ENCODE measurements at places on chromosomes 2 and 18. TPM values are rescaled to one million over a fixed set of nuclear protein-coding genes. Genes with fewer than 3 reads are reported as not detected.

PSD4 gene
- total RNA-seq, result 28.7 TPM

DNA sequence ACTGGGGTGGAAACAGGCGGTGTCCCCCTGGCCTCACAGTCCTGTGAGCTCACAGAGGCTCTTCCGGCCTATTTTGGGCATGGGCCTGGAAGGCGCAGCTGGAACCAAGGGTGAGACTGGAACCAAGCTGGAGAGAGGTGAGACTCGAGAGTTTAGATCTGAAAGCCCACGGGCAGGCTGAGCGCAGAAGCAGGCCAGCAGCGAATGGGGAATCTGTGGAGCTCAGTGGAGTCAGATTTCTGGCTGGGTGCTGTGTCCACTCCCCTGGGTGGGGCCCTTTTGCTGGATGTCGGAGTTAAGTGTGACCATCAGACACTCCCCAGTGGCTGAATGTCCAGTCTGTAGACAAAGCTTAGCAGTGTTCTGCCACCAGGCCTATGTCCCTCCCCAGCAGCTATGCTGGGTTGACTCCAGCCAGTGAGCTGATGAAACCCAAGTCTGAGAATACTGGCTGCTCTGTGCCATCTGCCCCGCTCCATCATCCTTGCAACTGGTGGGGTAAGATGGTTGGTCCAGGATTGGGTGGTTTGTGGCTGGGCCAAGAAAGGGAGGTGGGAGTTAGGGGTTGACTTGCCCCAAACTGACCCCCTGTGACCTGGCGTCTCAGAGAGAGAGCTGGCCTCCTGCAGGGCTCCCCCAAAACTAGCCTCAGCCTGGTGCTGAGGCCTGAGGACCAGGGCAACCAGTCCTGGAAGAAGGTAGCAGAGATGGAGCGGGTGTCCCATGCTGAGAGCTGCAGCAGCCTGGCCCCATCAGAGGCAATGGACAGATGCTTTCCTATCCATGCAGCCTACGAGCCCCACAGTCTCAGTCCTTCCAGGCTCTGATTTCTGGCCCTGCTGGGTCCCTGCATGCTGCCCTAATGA lies 34.4 kb downstream of the CYP26B1 start:
- DNase-seq, result no peak

DNA sequence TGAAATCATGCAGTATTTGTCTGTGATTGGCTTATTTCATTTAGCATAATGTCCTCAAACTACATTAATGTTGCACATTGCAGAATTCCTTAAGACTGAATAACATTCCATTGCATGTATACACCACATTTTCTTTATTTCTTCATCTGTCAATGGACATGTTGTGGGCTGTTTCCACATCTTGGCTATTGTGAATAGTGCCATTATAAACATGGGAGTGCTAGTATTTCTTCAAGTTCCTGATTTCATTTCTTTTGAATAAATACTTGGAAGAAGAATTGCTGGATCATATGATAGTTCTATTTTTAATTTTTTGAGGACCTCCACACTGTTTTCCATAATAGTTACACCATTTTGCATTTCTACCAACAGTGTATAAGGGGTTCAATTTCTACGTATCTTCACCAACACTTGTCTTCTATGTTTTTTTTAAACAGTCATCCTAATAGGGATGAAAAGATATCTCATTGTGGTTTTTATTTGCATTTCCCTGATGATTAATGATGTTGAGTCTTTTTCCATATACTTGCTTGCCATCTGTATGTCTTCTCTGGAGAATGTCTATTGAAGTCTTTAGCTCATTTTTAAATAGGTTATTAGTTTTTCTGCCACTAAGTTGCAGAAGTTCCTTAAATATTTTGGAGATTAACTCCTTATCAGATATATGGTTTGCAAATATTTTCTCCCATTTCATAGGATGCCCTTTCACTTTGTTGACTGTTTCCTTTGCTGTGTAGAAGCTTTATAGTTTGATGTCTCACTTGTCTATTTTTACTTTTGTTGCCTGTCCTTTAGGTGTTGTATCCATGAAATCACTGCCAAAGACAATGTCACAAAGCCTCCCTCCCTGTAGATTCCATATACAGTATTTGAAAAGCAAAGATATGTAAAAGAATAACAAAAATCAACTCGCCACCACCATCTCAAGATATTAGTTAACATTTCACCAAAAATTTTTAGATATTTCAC lies 14.6 kb downstream of the FBXO11 start:
- no peak for DNase-seq

- no peak for DNase-seq
Observed at GRCh38 chr2:226117510-226118065, 682.0 kb downstream of the IRS1 start.

DNA sequence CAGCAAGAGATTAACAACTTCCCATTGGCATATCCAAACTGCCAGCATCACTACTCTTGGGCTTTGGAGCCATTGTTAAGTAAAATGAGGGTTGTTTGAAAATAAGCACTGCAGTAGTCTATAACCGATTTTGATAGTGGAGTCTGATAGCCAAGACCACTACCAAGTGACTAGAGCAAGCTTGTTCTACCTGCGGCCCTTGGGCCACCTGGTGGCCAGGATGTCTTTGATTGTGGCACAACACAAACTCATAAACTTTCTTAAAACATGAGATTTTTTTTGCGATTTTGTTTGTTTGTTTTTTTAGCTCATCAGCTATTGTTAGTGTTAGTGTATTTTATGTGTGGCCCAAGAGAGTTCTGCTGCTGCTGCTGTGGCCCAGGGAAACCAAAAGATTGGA lies 11.0 kb downstream of the UBE2E3 start:
- no peak for DNase-seq

DNA sequence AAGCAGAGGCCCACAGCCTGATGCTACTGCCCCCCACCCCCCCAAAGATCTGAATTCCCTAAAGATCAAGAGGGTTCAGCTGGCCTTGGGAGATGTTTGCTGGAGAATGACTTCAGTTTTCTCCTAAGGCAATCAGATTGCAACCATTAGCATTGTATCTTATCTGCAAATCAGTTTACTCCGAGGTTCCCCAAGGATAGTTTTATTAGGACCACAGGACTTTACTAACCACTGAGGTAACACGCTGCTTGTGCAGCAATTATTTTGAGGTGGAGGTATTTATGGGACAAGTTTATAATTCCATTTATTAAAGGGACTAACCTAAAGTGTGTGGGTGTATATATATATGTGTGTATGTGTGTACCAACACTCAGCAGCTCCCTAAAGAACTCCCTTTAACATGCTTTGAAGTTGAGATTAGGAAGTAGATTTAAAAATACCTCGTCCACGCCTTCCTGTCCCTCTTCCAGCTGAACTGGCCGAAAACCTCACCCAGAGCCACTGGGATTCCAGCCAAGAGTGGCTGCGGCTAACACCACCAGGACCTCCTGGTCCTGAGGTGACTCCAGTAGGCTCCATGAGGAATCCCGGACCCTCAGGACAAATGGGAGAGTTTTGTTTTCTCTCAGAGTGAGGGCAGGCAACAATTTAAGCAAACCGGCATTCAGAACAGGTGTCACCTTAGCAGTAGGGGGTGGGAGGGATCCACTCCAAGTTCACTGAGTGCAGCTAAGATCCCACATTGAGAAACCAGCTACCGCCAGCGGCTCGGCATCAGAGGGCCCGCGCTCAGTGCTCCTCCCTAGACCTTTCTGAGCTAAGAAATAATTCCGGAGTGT lies 3.0 kb upstream of the DLX1 start:
- DNase-seq, result no peak

GRCh38 chr2:62474176-62474575 lies 31.8 kb downstream of the TMEM17 start:
- no peak for DNase-seq

GRCh38 chr2:140274891-140275290 lies 1494.7 kb upstream of the NXPH2 start:
- peak; percentile 80 for DNase-seq

DNA sequence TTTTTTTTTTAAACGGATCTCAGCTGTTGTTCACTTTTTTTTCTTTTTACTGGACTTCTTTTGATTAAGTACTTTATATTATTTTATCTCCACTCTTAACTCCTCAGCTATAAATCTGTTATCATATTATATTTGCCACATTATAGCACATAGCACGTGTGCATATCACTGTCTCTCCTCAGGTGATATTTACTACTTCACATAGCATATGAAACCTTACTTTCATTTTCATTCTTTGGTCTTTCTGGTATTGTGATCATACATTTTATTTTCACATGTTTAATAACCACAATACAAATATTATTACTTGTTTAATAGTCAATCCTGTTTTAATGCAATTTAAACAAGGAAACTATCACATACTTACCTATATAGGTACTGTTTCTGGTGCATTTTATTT lies 993.1 kb upstream of the TMEFF2 start:
- DNase-seq, result no peak

TTN gene
- total RNA-seq, result 0.05 TPM

- peak; percentile 13 for DNase-seq
Observed at GRCh38 chr2:237075749-237076599, 9.7 kb upstream of the COPS8 start.

- peak; percentile 48 for DNase-seq
Observed at GRCh38 chr2:1091895-1092585, 141.4 kb downstream of the SNTG2 start.

MAP3K2 gene
- total RNA-seq, result 49.2 TPM

DNA sequence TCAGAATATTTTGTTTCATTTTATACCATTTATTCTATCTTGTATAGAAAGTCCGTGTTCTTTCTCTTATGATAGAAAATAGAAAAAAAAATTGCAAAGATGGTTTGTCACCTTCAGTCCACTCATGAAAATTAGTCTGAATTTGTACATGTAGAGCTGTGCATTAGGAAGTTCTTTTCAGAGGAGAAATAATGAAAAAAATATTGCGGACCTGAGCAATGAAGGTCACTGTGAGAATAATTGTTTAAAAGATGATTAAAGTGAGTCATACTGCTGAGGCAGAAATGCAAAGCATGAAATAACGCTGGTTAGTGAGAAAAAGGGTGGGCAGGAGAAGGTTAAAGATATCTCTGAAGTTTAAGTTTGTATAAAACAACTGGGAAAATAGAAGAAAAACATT lies 431.1 kb downstream of the TMX3 start:
- no peak for DNase-seq

ANKRD30B gene
- total RNA-seq, result not detected

Data from renal cortical epithelial cell (primary cell).